Stimulated activated CD4-positive, alpha-beta T cell treated with anti-CD3 and anti-CD28 coated beads, Interleukin-4, amount 100 ng/mL, for 4 hours (primary cell): ENCODE measurements at places on chromosomes 16 and 17.

DNA sequence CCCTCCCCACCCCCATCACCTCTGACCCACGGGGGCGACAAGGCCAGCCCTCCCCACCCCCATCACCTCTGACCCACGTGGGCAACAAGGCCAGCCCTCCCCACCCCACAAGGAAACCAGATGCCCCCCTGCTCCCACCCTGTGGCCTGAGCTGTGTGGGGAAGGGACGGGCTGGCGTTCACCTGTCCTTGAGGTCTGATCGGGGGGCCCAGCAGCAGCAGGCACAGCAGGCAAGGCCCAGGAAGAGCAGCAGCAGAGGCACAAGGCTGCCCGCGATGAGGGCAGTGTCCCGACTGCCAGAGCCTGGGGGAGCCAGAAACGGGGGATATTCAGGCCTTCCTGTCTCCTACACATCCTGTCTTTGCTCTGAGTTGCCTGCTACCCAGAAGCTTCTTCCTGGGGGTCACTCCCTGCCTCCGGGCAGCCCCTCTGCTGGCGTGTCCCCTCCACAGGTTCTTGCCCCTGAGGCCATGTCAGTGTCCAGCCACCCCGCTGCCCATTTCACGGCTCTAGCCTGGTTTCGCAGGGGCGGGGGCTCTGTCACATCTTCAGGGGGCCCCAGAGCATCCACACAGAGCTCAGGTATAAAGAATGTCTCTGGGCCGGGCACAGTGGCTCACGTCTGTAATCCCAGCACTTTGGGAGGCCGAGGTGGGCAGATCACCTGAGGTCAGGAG is 6.8 kb downstream of the SCARF1 start:
- no peak for DNase-seq

- DNase-seq = no peak
Measured at GRCh38 chr17:47204722-47205418, 4.3 kb upstream of the MYL4 start.

DNA sequence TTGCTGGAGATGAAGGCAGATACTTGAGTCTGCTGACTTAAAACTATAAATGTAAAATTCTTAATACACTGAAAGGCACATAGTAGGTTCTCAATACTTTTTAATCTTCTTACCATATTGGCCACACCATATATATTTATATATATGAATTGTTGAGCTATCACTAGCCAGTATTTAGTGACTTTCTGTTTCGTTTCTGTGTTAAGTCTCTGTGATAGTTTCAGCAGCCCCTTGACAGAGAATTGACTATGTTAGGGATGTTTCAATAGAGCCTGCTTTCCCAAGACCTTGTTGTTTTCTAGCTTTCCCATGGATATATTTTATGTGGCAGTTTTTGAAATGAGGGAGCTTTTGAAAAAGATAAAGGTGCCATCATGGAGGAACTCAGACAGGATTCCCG is 206.5 kb upstream of the GOT2 start:
- no peak for DNase-seq

DNA sequence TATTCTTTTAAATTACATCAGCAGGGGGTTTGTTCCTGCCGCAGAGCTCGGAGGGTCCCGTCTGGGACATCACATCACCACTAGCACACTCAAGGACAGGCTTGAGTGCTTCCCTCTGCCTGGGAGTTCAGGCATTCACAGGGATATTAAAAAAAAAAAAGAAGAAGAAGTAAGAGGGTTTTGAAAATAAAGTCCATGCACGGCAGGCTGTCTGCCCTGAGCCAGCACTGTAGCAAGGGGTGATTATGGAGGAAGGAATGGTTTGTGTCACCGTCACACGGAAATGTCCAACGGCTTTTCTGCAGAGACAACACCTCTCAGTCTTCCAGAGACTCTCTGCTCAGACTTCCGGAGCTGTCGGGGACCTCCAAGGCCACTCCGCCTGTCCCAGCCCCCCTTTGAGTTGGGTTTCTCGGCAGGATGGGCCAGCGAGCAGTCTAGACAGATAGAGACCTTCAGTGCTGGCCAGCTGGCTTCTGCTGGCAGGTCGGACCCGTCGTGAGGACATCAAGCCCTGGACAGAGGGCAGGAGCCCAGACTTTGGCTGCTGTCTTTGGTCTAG is 33.6 kb downstream of the MEOX1 start:
- no peak for DNase-seq

DNA sequence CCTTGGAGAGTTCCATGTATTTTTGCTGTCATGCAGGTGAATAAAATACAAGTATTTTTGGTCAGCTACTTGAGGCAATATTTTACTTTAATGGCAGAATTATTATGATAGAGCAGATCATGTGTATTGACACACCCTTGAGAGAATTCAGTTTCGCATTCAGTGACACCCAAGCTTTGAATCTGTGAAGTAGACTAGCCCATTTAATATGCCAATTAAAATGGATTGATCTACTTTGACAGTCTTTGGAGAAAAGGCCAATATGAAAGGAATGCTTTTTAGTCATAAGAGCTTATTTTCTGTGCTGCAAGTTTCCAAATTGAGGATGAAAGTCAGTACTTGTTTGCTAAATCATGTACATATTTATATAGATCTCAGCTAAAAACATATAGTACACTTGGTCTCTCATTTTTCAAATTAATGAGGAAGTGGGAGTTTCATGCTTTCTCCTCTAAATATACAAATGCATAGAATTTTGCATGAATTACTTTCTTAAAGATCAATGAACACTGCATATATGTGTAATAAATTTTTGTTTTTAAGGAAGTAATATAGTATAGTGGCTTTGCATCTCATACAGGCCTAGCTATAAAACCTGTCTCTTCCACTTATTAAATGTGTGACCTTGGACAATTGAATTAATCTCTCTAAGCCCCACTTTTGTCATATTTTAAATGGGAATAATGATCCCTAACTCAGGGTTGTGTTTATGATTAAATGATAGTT is 161.5 kb downstream of the PHKB start:
- DNase-seq = no peak

DNA sequence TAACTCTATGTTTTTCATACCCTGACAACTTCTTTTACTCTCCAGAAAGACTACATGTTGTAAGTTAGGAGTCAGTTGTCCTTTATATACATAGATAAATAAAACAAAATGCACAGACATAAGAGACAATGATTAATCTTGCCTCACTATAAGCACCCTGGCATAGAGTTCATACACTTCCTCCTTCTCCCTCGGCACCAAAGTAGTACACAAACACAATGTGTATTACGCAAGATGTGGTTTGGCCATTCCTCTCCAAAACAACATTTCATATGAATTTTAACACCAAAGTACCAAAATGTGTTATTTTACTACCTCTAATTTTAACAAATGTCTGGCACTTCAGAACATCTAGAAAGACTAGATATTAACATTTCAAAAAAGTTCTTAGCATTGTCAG is 17.2 kb upstream of the SLFN11 start:
- DNase-seq = no peak

- no peak for DNase-seq
Measured at GRCh38 chr16:18943414-18943813, 17.2 kb upstream of the SMG1 start.

- no peak for DNase-seq
Measured at GRCh38 chr16:75398333-75398732, 35.0 kb downstream of the CFDP1 start.

- no peak for DNase-seq
Measured at GRCh38 chr16:74936902-74937560, 47.9 kb downstream of the WDR59 start.

GRCh38 chr16:75780669-75781068 is 54.4 kb upstream of the CPHXL start:
- DNase-seq = no peak

DNA sequence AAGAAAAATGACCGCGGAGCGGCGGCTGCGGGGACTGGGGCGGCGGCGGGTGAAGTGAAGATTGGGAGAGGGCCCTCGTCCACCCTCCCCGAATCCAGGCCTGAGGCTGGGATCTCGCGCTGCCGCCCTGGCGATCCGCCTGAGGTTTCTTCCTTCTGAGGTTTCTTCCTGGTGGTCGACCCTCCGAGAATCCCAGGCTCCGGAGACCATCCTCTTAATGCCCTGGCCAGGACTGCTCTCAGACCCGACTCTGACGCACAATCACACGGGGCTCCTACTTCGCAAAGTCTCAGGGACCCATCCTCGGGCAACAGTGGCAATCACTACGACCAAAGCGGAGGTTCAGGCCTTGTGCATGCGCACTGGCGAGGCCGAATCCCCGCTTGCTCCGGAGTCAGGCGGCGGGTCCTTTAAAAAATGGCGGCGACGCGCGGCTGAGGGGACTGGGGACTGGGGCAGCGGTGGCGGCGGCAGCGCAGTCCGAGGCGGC is 18.0 kb upstream of the KCNJ18 start:
- no peak for DNase-seq

- no peak for DNase-seq
Measured at GRCh38 chr17:7711051-7711755, 6.2 kb downstream of the EFNB3 start.

DNA sequence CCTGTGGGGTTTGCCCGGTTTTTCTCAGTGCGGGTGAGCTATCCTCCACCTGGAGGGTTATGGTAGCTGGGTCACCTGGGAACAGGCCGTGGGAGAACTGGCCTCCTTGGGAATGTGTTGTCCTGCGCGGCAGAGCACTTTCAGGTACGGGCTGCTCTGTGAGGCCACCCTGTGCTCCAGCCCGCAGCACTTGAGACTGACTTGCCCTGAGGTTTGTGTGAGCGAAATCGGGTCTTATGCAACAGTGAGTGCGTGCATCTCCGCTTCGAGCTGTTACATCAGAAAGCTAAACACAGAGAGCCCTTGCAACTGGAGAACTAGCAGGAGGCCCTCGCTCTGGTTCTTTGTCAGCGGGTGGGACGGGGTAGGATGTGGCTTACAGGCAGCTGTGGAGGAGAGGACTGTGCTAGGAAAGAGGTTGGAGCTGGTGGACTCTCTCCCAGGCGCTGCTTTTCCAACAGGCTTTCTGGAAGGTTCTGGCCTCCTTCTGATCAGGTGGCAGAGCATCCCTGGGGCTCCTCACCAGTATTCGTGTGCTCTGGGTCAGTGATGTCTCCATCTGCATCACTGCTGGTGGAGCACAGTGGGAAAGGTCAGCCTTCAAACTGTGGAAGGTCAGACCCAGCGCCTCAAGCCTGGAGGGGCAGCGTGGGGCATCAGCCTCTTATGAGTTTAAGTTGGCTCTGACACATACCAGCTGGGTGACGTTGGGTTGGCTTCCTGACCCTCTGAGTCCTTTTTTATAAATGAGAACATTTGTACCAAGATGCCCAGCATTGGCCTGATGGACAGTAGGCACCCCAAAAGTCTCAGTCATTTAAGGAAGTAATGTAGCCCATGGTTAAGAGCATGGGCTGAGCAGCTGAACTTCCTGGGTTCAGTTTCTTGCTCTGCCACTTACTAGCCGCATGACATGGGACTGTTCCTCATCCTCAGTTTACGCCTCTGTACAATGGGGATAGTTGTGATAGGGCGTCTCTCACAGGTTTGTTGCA is 76.3 kb downstream of the KSR1 start:
- DNase-seq = no peak

DNA sequence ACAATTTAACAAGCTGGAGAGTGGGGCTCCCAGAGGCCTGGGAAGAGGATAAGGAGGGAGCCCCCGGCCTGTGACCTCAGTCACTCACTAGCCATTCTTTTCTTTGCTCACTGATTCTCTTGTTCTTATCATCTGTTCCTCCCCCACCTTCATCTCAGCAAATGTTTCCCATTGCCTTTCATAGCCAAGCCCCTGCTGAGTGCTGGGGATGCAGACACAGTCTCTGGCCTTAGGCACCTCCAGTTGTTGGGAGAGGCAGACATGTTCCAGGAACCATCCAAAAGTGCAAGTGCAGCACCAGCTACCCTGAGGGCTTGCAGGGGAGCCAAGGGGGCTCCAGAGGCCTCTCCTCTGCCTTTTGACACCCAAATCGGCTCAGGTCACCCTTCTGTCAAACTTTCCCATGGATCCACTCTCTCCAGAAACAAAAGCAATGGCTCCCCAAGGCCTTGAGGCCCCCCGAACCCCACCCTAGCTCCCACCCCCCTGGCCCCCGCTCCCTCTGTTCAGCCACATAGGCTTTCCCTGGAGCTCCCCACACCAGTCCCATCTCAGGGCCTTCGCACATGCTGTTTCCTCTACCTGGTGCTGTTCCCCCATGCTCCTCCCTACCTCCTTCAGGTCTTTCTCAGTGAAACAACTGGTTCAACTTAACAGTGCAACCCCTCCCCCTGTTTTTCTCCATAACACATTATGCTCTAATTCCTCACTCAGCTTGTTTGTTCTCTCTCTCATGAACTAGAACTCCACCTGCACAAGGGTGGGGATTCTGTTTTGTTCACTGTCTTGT is 14.9 kb upstream of the KCNJ12 start:
- no peak for DNase-seq

DNA sequence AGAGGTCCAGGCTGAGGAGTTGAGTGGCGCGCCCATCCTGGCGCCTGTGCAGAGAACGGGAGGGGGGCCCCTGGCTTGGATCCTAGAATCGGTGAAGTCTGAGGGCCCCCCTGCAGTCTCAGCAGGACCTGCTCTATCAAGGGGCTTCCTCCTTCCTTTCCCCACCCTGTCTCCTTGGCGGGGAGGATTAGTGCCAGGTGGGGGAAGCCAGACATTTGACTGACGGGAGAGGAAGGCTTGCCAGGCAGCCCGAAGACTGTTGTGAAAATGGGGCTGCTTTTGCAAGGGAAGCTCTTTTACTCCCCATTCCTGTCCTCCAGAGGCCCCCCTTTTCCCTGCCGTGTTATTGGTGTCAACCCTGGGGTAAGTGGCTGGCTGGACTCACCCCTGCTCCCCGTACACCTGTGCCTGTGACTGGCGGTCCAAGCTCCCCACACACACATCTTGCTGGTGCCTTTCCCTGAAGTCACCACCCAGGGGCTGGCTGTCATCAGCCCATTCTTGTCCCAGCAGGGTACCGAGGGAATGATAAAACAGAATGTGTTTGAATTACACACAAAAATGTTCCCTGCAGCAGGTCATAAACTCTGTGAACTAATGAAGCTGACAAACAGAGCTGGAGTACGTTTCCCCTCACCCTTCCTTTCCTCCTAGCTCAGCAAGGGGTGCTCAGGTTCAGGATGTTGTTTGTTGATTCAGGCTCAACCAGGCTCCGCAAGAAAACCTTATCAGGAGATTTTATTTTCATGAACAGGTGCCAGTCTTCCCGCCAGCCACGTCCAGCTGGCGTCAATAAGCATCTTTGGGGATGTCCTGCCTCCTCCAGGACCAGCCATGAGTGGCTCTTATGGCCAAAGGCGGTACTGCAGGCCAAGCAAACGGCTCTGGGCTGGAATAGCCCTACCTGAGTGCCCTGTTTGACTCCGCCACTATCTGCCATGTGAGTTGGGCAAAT is 4.4 kb upstream of the ARMC7 start:
- no peak for DNase-seq

- DNase-seq = no peak
Measured at GRCh38 chr16:14098081-14098480, 27.0 kb downstream of the MRTFB start.

- DNase-seq = no peak
Measured at GRCh38 chr17:77802333-77802615, 156.2 kb upstream of the TNRC6C start.
